ENCODE measurements at places on chromosomes 4 and X.

GRCh38 chr4:33085709-33086108 is 2365.5 kb downstream of the PCDH7 start:
- no peak for DNase-seq

GRCh38 chr4:87947381-87948160 is 27.9 kb upstream of the SPP1 start:
- no peak for DNase-seq

DNA sequence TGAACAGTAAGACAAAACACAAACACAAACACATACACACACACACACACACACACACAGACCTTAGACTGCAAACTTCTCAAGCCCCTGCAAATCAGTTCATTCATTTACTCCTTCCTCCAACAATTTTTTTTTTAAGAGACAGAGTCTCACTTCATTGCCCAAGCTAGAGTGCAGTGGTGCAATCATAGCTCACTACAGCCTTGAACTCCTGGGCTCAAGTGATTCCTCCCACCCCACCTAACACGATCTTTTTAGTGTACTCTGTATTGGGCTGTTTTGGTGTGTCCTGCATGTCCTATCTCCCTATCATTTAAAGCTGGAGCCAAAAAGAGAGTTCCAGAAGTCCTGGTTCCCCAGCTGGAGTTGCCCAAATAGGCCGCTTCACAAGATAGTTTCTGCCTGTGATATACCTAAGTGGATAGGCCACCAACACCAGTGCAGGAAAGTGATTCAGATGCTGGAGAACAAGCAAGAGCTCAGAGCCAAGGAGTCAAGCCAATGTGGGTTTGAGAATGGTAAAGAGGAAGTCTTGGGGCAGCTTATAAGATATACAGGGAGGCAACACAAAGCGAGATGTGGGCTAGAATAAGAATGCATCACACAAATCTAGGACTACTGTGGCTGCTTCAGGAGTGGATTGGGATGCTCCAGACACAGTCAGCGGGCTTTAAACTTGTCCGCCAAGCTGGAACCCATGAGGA is 85.4 kb upstream of the RAPGEF2 start:
- no peak for DNase-seq

GRCh38 chr4:177555007-177555574 is 112.9 kb upstream of the AGA start:
- no peak for DNase-seq

- no peak for DNase-seq
Measured at GRCh38 chr4:173280998-173281397, 53.2 kb downstream of the HMGB2 start.

DNA sequence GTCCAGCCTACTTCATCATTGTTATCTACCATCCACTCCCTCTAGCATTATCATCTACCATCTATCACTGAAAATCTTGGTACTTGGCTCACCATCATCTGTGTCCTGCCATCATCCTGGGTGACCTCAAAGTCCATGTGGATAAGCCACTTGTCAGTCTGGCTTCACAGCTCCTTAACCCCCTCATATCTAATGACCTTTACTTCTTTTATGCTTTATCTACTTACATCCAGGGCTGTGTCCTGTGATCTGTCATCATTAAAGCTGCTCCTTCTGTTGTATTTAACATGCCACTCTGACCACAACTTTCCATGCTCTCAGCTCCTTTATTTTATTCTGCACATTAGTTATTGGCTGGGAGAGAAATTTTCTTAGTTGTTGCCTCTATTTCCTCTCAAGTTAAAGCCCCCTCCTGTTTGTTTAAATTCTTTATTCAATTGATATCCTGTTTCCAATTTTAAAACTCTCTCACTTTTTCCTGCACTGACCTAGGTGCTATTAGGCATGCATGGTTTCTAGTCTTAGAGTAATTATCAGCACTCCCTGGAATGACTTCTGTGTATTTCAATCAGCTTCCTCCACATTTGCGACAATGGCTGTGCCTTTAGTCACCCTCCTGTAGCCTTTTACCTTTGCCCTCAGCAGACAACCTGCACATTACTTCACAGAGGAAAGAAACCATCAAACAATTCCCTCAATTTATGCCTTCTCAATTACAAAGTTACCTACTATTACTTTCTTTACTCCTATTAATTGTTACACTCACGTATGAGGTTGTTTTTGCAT is 8.1 kb upstream of the FABP2 start:
- no peak for DNase-seq

- DNase-seq, result no peak
Measured at GRCh38 chr4:5206016-5206790, 154.9 kb downstream of the STK32B start.

DNA sequence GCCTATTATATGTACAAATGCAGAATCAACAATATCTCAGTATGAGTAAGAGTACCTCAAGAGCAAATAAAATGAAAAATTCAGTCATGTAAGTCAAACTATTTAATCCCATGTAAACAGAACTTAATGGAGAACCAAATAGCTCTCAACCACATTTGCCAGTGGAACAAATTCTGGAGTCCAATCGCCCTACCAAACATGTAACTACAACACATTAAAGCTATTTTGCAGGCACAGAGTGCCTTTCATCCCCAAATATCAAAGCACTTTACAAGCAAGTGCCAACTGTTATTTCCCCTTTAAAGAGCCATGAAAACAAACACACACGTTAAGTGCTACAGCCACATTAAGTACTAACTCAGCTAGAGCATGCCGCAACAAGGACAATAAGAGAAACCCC is 51.3 kb downstream of the PCDH19 start:
- no peak for DNase-seq

DNA sequence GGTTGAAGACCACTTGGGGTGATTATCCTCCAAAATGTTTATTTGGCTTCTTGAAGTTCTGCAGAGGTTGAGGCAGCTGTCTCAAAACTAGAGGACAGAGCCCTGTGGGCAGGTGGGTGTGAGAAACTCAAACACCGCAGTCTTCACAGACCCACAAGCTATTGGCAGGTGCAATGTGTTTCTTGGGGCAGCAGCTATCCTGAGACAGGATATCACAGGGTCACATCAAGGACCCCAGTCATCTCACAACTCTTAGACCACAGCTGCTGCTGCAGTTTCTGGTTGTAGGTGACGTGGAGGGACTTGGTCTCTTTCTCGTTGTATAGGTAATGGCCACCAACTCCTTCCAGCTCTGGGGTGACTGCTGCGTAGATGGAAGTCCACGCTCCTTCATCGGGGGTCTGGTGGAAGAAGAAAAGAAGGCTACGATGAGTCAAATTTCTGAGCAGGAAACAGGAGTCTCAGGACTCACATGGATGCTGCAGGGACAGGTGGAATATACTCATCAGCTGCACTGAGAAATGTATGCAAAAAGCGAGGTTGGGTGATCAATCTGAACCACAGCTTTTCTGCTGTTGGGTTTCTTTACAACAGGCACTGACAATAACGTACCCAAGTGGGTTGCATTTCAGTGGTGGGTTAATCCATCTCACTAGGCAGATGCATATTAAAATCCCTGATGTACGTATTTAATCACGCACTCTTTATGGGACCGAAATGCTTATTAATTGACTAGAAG is 279.8 kb downstream of the DHRSX start:
- no peak for DNase-seq

GRCh38 chr4:38233727-38234480 is 273.7 kb downstream of the PTTG2 start:
- no peak for DNase-seq

- no peak for DNase-seq
Measured at GRCh38 chr4:1039493-1040343, 28.3 kb downstream of the FGFRL1 start.

GRCh38 chr4:130712038-130712437 is 1616.1 kb downstream of the C4orf33 start:
- DNase-seq, result no peak

GRCh38 chrX:13793897-13794296 is 23.0 kb downstream of the GPM6B start:
- DNase-seq, result no peak

GRCh38 chrX:47222751-47223350 is 4.4 kb downstream of the CDK16 start:
- no peak for DNase-seq

GRCh38 chr4:119297795-119298194 is 24.1 kb downstream of the FABP2 start:
- no peak for DNase-seq

GRCh38 chr4:137543198-137543597 is 10.9 kb upstream of the PCDH18 start:
- no peak for DNase-seq

Data from activated naive CD8-positive, alpha-beta T cell treated with anti-CD3 and anti-CD28 coated beads, Interleukin-2, amount 10 ng/mL, durations not matched to agents 7 days and 5 days (primary cell).